DND-41 (cell line): ENCODE measurements at places on chromosomes 16 and 17.

- DNase-seq, result no peak
Measured at GRCh38 chr16:75763204-75763603, 36.9 kb upstream of the CPHXL start.

- no peak for DNase-seq
Measured at GRCh38 chr16:63655846-63656245, 1466.0 kb downstream of the CDH11 start.

DNA sequence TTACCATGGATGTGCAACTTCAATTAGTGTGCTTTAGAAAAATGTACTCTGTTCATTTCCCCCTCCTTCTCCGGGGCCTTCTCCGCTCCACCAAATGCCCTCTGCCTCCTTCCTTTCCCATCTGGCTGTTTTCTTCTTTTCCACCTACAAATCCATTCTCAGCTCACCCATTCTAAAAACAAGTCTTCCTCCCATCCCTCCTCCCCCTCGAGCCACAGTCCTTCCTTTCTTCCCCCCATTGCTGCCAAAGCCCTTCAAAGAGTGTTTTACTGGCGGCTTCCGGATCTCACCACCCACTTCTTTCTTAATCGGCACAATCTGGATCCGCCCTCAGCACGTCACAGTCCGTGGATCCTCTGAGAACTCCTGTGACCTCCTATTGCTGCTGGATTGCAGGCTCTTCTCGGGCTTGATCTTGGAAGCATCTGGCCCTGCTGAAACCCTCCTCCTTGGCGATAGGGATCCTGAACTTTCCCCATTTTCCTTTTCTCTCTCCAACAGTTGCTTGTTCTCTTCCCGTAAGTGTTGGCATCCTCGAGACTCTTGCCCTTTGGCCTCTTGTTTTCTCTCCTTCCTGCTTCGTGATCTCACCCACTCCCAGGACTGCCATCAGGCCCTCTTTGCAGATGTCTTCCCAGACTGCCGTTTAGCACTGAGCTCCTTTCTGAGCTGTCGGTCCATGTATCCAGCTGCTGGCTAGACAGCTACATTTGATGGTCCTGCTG is 36.0 kb upstream of the FBXO47 start:
- no peak for DNase-seq

DNA sequence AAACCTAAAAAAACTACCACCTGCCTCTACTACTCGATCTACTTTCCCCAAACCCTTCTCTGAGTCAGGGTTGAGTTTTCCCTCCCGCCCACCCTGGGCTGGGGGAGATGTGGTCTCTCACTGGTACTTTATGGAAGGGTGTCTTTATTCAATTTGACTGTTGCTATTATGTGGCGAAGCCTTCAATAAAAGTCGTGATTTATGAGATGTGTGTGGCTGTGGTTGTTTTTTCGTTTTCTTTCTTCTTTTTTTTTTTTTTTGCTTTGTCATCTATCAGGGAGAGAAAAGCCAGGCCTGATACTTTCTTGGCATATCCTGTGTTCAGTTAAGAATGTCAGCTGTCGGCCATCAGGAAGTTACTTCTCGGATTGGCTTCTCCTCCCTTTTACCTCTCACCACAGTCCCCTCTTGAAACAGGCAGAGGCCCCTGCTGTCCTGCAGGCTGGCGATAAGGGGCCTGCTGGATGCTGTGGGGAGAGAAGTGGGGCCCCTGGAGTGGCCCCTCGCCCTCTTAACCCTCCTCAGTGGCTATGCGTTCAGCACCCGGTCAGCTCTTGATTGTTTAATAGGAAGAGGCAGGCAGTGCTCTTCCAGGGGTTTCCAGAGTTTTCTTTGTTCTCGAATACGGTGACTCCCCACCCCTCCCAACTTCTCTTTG is 123.0 kb downstream of the MSI2 start:
- DNase-seq, result no peak

DNA sequence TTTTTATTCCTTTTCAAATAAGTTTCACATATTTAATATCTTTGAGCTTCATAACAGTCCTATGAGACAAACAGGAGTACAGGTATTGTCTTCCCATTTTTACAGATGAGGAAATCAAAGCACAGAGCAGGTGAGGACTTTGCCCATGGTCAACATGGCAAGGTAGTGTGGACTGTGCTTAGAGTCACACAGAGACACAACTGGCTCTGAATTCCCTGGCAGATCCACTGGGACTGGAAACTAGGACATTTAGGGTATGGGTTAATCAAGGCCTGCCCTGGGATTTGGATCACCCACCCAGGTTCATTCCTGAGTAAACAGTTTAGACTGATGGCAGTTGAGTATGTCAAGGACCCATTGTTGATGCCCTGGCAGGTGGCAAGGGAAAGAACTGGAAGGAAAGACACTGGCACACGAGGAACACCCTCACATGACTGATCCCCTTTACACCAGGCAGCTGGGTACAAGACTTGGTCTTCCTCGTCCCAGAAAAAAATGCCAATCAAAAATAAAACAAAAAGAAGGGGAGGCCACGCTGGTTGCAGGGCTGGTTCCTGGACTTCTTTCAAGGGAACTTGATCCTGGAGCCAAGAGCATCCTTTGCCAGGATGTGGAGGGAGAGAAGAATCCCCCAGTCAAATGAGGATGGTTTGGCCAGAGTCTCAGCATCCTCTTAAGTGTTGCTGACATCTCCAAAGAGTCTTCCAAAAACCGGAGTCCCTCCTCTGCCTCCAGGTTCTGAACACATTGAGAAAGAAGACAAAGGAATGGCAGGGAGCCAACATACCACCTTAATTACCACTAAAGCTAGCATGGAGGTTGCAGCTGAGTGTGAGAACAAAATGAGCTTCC is 34.9 kb downstream of the CHD9 start:
- DNase-seq, result no peak

DNA sequence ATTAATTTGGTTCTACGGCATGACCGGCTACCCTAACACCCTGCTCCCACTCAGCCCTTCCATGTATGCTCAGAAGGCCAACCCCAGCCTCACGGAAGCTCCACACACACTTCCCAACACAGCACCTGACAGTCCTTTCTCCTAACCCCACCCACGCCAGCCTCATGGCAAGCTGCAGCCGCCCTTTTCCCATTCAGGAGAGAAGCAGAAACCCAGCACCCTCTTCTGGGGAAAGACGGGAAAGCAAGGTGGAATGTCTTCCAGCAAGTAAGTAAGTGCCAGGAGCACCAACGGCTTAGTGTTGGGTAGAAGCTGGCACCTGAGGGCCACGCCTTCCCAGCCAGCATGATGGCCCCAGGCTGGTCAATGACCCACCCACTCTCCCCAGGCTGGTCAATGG is 32.1 kb downstream of the ABR start:
- peak; percentile 13 for DNase-seq
